ENCODE measurements at places on chromosomes 1 and 21. TPM values are rescaled to one million over a fixed set of nuclear protein-coding genes. Genes with fewer than 3 reads are reported as not detected.

Gene KIF17
- polyA plus RNA-seq = not detected

Gene EPS8L3
- polyA plus RNA-seq = not detected

Gene SH2D1B
- polyA plus RNA-seq = 0.37 TPM

Gene SH2D2A
- polyA plus RNA-seq = 30.9 TPM

Gene PDE9A
- polyA plus RNA-seq = 2.0 TPM

Gene LIPI
- not detected for polyA plus RNA-seq

Gene PADI1
- not detected for polyA plus RNA-seq

Gene FALEC
- polyA plus RNA-seq = not detected

Gene RNF186
- not detected for polyA plus RNA-seq

Gene MCOLN3
- not detected for polyA plus RNA-seq

Gene CLCA1
- not detected for polyA plus RNA-seq

Gene TMCO4
- 10.9 TPM for polyA plus RNA-seq

Gene RXRG
- polyA plus RNA-seq = not detected

Gene TNFRSF1B
- 449 TPM for polyA plus RNA-seq

Gene RAD54L
- polyA plus RNA-seq = 0.16 TPM

Gene PGLYRP4
- polyA plus RNA-seq = 0.22 TPM

Gene LCE1B
- polyA plus RNA-seq = not detected

Gene HLX
- polyA plus RNA-seq = not detected

Gene ORC1
- 0.32 TPM for polyA plus RNA-seq

Gene PCP4L1
- not detected for polyA plus RNA-seq

Gene IL24
- polyA plus RNA-seq = 29.9 TPM

Gene RNPEP
- polyA plus RNA-seq = 31.8 TPM

Gene CTSS
- 214 TPM for polyA plus RNA-seq

Gene INAVA
- polyA plus RNA-seq = 0.30 TPM

Gene CCDC181
- not detected for polyA plus RNA-seq

Gene CFAP74
- polyA plus RNA-seq = not detected

Gene KIF14
- 0.10 TPM for polyA plus RNA-seq

Gene TMPRSS2
- polyA plus RNA-seq = not detected

Gene PDPN
- not detected for polyA plus RNA-seq

Gene ATG4C
- polyA plus RNA-seq = 16.7 TPM

Gene GBP2
- polyA plus RNA-seq = 242 TPM

Data from CD4-positive, CD25-positive, alpha-beta regulatory T cell (primary cell).